ENCODE measurements at places on chromosomes 2 and 18.

DNA sequence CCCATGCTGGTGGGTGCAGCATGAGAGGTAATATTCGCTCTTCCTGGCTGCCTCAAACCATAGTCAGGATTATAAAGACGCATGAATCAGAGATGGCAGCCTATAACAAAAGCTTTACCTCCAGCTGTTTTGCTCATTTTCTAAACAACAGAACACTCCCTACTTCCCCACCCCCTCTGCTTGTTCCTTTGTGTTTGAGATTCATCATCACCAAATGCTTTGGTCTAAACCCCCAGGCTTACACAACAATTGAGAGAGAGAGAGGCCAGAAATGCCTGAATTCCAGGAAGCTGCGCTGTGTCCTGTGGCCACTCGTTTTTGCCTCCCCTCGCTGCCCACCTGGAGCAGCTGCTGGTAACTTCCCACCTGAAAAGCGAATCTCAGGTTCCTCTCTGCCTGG lies 78.8 kb upstream of the CAPN13 start:
- no peak for DNase-seq

- no peak for DNase-seq
These were observed 74.4 kb downstream of the MEIS1 start for GRCh38 chr2:66509326-66509811.

- DNase-seq, result no peak
These were observed 99.9 kb upstream of the NABP1 start for GRCh38 chr2:191578031-191578430.

DNA sequence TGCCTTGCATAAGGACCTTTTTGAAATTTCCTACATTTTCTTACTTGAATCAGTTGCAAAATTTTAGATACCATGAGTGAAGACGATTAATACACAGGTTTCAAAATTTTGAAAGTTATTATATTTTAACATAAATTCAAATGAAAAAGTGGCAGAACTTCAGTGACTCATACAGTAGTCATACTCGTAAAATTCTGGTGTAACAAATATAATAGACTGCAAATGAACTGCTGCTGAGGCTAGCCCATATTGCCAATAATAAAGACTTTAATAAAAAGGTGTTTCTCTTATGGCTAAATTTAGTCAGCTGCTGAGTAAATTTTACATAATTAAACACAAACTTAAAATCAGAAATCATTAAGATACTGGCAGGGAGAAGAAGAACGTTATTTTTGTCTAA lies 36.9 kb downstream of the MSH6 start:
- no peak for DNase-seq

DNA sequence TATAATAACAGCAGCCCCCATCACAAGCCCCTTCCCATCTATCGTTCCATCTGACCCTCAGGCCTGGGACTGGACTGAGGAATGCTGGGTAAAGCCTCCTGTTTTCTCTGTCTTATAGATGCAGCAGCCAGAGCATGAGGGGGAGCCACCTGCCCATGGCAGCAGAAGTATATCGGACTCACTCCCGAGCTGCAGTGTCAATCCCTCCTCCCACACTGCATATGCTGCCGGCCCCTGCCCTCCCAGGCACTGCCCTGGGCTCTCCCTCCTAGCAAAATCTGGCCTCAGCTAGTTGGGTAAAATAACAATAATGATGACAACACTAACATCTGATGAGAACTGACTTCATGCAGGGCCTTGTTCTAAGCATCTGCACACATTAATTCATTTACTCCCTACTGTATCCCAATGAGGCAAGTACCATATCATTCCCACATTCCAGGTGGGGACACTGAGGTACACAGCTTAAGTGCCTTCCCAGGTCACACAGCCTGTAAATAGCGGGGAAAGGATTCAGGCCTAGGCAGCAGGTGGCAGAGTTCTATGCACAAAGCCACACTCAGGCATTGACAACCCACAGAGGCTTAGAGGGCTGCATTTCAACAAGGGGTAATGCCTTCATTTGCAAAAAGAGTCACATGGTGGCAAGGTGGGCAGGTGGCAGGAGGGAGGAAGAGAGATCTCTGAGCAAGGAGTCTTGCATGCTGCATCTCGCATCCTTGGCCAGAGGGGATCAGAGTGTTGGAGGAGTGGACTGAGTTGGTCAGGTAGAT lies 190.0 kb downstream of the ZBTB7C start:
- no peak for DNase-seq
